DMS79 treated with DMSO at 0.1 percent for 48 hours (cell line): ENCODE measurements at places on chromosomes 7 and 10.
A peak's percentile ranks its signal among the peaks of the same experiment; 100 is the strongest.

DNA sequence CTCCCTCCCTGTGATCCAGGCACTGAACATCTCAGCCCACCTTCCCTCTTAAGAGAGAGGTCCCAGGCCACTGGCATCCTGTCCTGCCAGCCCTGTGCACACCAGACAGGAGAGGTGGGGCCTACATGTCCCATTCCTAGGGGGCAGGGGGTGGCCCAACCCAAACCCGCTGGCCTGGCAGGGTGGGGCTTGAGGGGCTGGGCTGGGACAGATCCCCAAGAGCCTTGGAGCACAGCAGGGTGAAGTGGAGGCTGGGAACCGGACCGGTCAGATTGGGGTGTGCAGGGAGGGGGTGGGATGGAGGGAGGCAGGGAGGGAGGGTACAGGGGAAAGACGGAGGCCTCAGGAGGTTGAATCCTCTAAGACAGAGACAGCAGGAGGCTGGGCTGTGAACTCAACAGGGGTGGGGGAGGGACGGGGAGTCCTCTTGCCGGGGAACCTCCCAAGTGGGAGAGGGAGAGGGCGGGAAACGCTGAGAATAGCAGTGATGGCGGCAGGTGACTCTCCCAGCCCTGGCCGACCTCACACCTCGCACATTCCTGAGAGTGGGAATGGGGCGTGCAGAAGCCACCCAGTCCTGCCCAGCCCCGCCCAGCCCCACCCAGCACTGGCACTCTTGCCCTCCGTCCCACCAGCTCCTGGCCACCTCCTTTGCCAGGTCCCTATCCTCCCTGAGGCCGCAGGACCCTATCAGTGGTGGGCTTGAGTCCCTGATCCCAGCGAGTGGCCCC is 6.7 kb downstream of the TSC22D4 start:
- DNase-seq: no peak

DNA sequence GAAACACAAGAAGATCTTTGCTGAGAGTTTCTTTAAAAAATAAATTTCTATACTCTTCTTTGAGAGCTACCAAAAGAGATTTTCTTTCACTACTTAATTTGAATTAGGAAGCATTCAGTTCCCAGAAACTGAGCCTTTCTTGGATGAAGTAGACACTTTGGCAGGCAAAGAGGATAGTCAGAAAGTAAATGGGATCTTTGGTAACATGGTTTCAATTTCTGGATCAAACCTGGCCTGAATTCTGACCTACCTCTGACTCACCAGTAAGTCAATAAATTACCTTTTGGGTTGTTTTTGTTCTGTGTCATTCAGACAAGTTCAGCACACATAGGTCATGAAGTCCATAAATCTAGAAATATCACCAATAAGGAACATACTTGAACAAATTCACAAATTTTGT is 26.8 kb upstream of the CABCOCO1 start:
- no peak for DNase-seq

DNA sequence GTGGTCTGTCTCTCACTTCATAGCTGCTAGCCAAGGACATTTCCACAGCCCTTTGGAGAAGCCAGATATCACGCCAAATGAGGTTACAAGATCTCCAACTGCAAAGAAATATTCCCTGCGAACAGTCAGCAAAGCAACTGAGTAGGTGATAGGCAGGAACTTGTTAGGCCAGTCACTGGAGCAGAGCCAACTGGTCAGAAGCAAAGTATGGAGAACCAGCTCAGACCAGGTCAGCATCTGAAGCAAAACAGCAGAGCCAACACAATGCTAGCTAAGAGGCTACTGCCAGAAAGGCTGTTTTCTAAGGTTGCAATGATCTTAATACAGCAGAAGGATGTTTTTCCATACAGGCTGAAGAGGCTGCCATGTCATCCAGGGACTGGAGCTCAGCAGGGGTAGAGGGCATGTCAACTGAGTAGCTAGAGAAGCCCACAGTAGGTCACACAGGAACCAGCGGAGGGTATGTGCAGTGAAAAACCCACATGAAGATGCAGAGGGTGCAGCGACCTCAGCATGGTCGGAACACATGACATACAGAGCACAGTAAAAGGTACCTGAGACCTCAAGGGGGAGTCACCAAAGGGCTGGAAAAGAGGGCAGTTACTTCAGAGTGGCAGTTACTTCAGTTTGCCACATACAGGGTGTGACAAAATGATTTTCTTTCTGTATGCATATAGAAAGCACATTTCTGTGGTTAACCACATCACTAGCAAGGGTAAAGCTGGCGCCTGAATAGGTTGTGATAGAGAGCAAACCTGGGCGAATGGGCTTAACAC is 8.9 kb downstream of the SEC31B start:
- DNase-seq: no peak

GRCh38 chr7:14843755-14844154 is 58.8 kb downstream of the DGKB start:
- no peak for DNase-seq

- DNase-seq: peak; percentile 18
These were observed 557 bp downstream of the CYTH3 start for GRCh38 chr7:6271694-6272440.

DNA sequence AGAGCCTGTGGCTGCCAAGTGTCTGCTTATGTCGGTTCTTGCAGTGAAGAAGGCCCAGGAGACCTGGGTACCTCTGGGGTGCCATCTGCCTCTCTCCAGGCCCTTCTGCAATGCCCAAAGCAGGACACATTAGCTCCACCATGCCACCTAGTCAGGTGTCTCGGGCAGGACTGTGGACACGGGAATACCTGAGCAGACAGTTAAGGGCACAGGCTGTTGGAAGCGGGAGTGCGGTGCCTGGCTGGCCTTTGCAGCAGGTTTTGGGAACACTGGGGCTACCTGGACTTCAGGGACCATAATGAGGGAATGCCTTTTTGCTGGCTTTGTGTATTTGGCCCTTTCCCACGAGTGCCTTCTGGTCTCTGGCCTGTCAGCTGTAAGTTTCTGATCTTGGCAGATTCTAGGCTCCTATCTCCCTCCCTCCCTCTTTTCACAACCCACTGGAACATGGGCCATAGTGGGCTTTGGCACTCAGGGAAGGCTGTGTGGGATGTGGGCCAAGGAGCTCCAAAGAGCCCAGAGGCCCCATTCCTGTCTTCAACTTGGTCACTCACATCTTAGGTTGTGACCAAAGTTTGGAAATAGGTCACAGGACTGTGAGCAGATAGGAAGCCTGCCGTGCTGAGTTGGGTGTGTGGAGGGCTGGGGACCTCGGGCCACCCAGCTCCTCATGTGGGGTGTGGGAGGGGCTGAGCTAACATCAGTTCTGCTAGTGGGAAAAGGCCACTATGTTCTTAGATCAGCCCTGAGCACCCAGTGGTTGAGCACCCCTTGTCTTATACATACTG is 41.5 kb upstream of the CXCL12 start:
- DNase-seq: no peak
